ENCODE measurements at places on chromosomes 2 and 18. TPM values are rescaled to one million over a fixed set of nuclear protein-coding genes. Genes with fewer than 3 reads are reported as not detected.

DYNAP gene
- polyA plus RNA-seq, result 1.1 TPM

CD8A gene
- 0.14 TPM for polyA plus RNA-seq

DNA sequence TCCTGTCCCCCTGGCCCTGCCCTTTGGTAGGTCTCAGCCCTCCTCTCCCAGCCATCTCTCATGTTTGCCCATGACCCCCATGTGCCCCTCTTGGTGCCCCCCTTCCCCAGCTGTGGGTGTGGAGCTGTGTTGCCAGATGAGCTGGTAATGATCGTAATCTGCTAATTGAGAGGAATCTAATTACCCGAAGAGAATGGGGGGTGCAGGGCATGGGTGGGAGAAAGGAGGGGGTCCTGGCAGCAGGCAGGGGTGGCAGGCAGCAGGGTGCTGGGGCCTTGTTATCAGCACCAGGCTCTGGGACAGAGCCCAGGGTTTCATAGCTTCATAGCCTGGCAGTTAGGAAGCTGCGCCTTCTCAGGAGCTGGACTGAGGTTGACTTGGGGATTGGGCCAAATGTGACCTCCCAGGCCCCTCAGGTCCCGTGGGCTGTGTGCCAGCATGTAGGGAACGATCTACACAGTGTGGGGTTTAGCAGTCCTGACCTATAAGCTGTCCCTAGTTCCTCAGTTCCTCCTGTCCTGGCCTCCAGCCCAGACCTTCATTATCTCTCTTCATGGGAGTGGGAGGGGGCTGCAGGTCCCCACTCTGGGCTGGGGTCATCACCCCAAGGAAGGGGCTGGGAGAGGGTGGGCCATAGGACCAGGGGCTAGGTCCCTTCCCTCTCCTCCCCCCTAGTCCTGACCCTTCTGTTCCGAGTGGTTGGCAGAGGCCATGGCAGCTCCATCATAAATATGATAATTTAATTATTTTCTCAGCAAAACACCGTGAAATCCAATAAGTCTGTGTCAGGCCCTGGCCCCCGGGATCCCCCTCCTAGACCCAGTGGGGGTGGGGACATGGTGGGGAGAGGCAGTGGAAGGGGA lies 6.5 kb upstream of the ASIC4 start:
- no peak for DNase-seq
- no peaks in the 10 kb centered on the region for H3K36me3 ChIP-seq
- peaks cover 13% of the 10 kb centered on the region for H3K27me3 ChIP-seq
- peak overlapping the region; percentile 2 for H3K4me3 ChIP-seq

DNA sequence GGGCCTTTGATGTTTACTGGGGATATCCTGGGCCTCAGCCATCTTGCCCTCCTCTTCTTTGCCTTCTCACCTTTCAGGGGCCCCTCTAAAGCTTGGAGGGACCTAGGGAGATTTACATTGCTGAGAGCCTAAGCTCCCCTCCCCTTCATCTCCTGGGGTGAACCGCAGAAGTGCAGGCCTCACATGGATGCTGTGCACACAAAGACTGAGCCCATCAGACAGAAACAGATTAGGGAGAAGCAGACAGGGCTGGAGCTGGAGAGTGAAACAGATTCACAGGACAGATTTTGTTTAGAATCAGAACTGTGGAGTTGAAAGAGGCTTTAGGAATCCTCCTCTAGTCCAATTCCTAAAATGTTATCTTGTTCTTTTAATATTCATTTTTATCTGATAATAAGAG lies 3.4 kb upstream of the CDK5R2 start:
- H3K27me3 ChIP-seq, result peaks cover 20% of the 10 kb centered on the region
- peaks cover 16% of the 10 kb centered on the region for H3K4me1 ChIP-seq
- H3K27ac ChIP-seq, result no peak overlapping the region
- peaks cover 15% of the 10 kb centered on the region for H3K36me3 ChIP-seq
- DNase-seq, result no peak
- H3K4me3 ChIP-seq, result no peak overlapping the region

DAW1 gene
- 0.24 TPM for polyA plus RNA-seq

IGFBP5 gene
- polyA plus RNA-seq, result 2.2 TPM

DNA sequence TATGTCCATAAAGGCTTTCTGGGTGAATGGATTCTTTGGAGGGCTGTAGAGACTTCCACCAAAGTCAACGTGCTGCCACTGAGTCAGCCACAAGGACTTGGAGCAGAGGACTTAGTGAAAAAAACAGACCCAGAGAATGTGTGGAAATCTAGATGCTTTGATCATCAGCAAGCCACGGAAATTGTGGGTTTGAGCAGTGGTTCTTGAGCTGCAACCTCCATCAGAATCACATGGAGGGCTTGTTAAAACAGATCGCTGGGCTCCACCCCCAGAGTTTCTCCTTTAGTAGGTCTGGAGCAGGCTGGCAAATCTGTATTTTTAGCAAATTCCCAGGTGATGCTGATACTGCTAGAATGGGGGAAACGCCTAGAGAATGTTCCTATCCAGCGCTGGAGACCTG lies 95.3 kb downstream of the RBM43 start:
- no peaks in the 10 kb centered on the region for H3K36me3 ChIP-seq
- H3K27ac ChIP-seq, result no peak overlapping the region
- peaks cover 5% of the 10 kb centered on the region for H3K4me1 ChIP-seq
- H3K27me3 ChIP-seq, result no peaks in the 10 kb centered on the region
- DNase-seq, result no peak

CPSF3 gene
- 44.5 TPM for polyA plus RNA-seq

C2orf15 gene
- polyA plus RNA-seq, result 3.0 TPM

- H3K4me1 ChIP-seq, result no peaks in the 10 kb centered on the region
- no peak overlapping the region for H3K4me3 ChIP-seq
- no peak for DNase-seq
- no peaks in the 10 kb centered on the region for H3K36me3 ChIP-seq
These were observed 130.2 kb downstream of the RGPD3 start for GRCh38 chr2:106338043-106338442.

DNA sequence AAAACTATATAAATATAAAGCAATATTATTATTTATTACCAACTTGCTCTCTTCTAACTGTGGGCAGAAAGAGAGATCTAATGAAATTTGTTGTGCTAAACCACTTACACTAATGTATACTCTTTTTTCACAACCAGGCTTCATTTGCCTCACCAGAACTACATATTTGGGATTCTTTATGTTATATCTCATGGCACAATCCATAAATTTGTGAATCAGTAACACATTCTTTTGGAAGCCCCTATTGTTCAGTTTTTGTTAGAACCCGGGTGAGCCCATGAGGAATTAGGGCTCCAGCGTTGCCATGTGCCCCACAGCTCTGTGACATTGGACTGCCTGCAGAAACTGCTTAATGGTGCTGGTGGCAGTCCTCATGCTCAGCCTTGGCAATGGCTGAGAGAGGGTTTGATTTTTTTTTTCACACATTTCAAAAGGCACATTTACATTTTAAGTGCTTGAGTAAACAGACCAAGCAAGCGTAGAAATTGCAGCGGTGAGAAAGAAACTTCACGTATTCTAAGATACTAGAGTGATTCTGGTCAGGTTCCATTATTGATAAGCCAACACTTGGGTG lies 15.3 kb downstream of the VIT start:
- H3K27me3 ChIP-seq, result no peaks in the 10 kb centered on the region
- no peaks in the 10 kb centered on the region for H3K4me1 ChIP-seq
- H3K27ac ChIP-seq, result no peak overlapping the region
- H3K4me3 ChIP-seq, result no peak overlapping the region
- no peak for DNase-seq
- H3K36me3 ChIP-seq, result no peaks in the 10 kb centered on the region

GRCh38 chr18:49723648-49724180 lies 89.6 kb downstream of the ACAA2 start:
- no peak overlapping the region for H3K27ac ChIP-seq
- H3K27me3 ChIP-seq, result no peaks in the 10 kb centered on the region
- no peak for DNase-seq
- peaks cover 4% of the 10 kb centered on the region for H3K4me1 ChIP-seq
- no peaks in the 10 kb centered on the region for H3K36me3 ChIP-seq

ACOXL gene
- polyA plus RNA-seq, result 13.6 TPM

GRCh38 chr2:122061206-122061605 lies 305.8 kb downstream of the TSN start:
- no peaks in the 10 kb centered on the region for H3K27me3 ChIP-seq
- no peak overlapping the region for H3K27ac ChIP-seq
- DNase-seq, result no peak
- H3K4me1 ChIP-seq, result no peaks in the 10 kb centered on the region
- no peak overlapping the region for H3K4me3 ChIP-seq

DNA sequence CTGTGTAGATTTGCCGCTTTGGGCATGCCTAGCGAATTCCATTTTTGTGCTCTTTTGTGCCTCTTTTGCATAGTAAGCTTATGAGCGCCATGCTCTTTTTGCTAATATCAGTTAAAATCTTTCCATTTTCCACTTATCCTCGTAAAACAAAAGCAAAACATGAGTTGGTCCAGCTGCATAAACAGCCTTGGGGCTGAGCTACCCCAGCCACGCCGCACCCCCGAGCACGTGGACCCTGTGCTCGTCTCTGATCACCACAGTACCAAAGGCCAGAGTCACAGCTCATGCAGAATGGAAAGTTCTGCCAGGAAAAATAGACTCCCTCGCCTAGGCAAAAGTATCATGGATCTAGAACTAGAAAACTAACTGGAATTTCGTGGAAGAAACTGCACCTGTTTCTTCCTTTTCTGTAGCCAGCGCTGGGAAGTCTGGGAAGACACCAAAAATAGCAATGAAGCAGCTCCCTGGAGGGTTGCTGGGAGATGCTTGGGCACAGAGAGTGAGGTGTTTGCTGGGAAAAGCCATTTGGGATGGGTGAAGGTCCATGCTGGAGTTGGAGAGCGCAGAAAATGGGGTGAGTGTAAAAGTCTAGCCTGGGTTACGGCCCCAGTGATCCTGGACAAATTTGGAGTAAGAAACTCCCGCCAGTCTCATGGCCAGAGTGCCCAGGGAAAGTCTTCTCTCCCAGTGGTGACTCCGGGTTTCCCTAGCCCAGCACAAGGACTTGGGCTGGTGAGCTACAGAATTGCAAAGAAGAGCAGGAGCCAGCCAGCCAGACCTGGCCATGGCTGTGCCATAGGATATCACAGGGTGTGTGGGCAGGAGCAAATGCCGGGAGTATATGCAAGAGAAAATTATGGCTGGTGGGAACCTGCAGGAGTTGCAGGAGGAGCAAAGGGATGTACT lies 218.4 kb downstream of the GBX2 start:
- H3K36me3 ChIP-seq, result no peaks in the 10 kb centered on the region
- H3K27me3 ChIP-seq, result no peaks in the 10 kb centered on the region
- no peak overlapping the region for H3K4me3 ChIP-seq
- peak; percentile 54 for DNase-seq

DNA sequence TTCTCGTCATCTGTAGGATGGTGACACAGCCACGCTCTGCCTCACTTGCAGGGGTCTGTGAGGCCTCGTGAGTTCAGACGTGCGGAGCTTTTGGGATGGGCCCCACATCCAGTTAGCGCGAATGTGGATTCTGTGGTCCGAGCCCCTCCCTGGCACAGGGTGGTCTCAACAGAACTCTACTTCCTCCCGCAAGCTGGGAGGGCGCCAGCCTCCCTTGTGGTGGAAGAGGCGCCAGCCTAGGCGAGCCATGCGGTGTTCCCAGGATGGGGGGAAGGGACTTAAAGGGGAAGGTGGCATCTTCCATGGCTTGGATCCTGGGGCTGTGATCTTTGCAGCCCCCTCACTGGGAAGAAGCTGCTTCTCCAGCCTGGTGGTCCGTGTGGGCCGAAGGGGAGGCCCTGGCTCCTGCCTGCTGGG lies 1.4 kb downstream of the SNORC start:
- DNase-seq, result no peak
- H3K4me1 ChIP-seq, result no peaks in the 10 kb centered on the region
- H3K4me3 ChIP-seq, result no peak overlapping the region
- H3K36me3 ChIP-seq, result no peaks in the 10 kb centered on the region

AFF3 gene
- polyA plus RNA-seq, result 0.27 TPM

DNA sequence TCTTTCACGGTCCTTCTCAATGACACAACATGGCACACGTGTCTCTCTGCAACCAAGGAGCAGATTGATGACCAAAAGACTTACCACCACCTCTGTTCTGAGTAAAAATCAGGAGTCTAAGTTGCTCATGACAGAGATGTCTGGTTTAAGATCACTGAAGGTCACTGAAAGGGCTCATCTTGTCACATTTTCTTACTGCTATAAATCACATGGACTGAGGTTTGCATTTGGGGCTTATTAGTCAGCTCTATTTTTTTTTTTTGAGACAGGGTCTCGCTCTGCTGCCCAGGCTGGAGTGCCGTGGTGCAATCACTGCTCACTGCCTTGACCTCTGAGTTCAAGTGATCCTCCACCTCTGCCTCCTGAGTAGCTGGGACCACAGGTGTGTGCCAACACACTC lies 19.4 kb downstream of the CFLAR start:
- no peak overlapping the region for H3K4me3 ChIP-seq
- H3K27me3 ChIP-seq, result no peaks in the 10 kb centered on the region
- H3K27ac ChIP-seq, result no peak overlapping the region
- H3K36me3 ChIP-seq, result peaks cover 2% of the 10 kb centered on the region

CYTIP gene
- polyA plus RNA-seq, result 0.17 TPM

DNA sequence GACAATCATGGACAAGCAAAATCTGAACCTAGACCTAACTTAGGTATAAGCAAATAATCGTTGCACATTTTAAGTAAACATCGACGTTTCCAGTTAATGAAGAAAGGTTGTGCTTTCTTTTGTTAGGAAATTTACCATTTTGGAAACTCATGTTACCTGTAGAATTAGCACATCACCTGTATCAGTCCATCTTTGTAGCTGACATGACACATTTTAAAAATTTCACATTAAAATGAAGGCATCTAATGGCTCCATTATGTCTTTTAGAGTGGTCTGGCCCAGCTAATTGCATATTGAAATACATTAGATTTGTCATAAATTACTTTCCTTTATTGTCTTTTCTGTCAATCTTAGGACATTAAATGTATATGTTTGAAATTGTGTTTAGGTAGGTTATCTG lies 119.0 kb upstream of the MGAT5 start:
- H3K27ac ChIP-seq, result no peak overlapping the region
- H3K4me1 ChIP-seq, result peaks cover 25% of the 10 kb centered on the region
- no peaks in the 10 kb centered on the region for H3K27me3 ChIP-seq
- DNase-seq, result no peak

DNA sequence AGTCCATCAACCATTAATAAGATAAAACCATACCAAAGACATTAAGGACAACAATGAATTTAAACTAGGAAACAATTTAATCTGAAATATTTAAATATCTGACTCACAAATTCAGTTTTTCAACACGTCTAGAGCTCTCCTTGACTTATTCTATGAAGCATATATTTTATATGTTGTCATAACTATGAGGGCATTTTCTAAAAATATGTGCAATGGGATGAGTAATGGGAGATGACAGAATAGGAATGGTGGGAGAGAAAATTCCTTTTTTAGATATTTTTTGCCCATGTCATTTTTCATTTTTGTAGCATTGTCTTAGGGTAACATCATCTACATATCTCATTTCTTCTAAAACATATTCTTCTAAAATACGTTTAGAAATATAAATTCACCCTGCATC lies 79.2 kb upstream of the CDH2 start:
- no peaks in the 10 kb centered on the region for H3K27me3 ChIP-seq
- no peak for DNase-seq
- H3K4me1 ChIP-seq, result no peaks in the 10 kb centered on the region
